ENCODE measurements at places on chromosomes 4 and X.
A peak's percentile ranks its signal among the peaks of the same experiment; 100 is the strongest.

DNA sequence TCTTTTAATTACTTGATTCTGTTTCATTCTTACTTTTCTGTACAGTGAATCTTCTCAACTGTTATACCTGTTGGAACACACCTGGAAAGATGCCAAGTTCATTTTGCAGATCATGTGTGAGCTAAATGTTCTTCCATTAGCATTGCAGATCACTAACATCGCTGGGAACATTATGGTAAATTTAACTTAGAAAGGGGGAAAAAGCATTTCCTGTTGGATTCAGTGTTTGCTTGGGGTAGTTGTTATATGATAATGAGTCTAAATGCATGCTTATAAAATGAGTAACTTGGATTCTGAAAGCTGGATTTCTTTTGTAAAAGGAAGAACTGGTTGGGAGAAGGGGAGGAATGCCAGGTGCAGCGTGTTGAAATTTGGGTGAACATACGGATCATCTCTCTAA is 47.6 kb downstream of the POLA1 start:
- no peak for DNase-seq

GRCh38 chrX:153179131-153179530 is at the start of gene MAGEA1:
TSS of gene MAGEA1 (plus strand) at chrX:153179284. CDS start at chrX:153182390, 3,106 bp downstream.
- DNase-seq, result no peak

GRCh38 chr4:52098618-52099017 is 47.5 kb downstream of the SPATA18 start:
- DNase-seq, result no peak

GRCh38 chr4:34766935-34767334 is 1477.4 kb downstream of the ARAP2 start:
- DNase-seq, result no peak

GRCh38 chrX:38807873-38808272 is 6.6 kb downstream of the MID1IP1 start:
- DNase-seq, result peak; percentile 32

DNA sequence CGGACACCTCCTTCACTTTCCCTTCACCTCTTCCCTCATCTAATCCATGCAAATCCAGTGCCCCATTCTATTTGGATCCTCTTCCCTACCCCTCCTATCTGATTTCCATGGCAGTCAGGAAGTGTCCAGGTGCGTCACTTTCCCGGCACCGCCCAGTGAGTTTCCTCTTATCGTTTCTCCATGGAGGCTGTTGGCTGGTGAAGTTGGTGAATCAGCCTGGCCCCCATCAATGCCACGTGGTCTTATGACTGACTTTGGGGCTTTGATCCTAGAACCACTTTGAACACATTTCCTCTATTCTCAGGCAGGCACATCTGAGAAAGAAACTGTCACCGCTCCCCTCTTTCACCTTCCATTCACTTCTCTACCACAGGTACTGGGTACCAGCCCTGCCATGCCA is 137.8 kb downstream of the CEP135 start:
- DNase-seq, result no peak

DNA sequence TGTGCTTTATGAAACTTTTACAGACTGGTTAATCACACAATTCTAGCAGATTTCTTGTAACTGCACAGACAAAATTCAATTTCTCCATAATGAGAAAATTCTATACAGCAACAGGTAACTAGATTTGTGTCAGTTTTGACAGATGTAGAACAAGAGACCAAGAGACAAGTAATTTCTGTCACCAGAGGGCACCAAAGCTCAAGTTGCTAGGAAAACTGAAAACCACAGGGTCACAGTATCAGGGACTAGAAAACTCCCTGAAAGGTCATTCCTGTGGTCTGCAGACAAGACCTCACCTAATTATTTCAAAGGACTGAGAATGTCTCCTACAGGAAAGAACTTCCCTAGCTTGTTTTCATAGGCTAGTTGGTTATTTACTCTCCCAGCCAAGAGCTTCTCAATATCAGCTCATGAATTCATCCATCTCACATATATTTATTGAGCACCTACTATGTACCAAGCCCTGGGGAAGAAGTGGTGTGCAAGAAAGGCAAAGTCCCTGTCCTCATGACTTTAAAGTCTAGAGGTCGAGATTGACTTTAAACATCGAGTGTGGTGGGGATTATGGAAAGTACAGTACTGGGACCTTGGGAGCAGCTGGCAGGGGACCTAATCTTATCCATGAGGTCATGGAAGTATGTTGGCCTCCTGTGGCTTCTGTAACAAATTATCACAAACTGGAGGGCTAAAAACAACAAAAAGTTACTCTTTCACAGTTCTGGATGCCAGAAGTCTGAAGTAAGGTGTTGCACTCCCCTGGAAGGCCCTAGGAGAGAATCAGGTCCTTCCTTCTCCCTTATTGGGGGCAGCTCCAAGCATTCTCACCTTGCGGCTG is 47.8 kb upstream of the SETD7 start:
- DNase-seq, result peak; percentile 70

Measured in fibroblast of villous mesenchyme (primary cell).